Skin of body (tissue), 3 donors: ENCODE measurements at places on chromosomes 1 and 21. TPM values are rescaled to one million over a fixed set of nuclear protein-coding genes. Genes with fewer than 3 reads are reported as not detected.

Gene WDR64
- total RNA-seq, result not detected

Gene WNT2B
- total RNA-seq, result 4.7 TPM

Gene CFAP45
- 0.59 TPM for total RNA-seq

Gene HMGCS2
- 0.89 TPM for total RNA-seq

Gene KRTAP7-1
- total RNA-seq, result 3.4 TPM

Gene OR10Z1
- total RNA-seq, result not detected

Gene TXNIP
- 643 TPM for total RNA-seq

Gene DOP1B
- 11.9 TPM for total RNA-seq

Gene DLGAP3
- under 0.01 TPM for total RNA-seq

Gene TMEM125
- 1.3 TPM for total RNA-seq

Gene IRF6
- 77.9 TPM for total RNA-seq

Gene POU3F1
- 3.6 TPM for total RNA-seq

Gene TSPEAR
- 4.1 TPM for total RNA-seq

Gene KRTAP12-2
- 1.5 TPM for total RNA-seq

Gene FCER1G
- total RNA-seq, result 12.4 TPM

Gene RPE65
- total RNA-seq, result 0.10 TPM

Gene TMEM69
- 12.9 TPM for total RNA-seq

Gene ANKRD45
- 0.49 TPM for total RNA-seq

Gene S100A2
- total RNA-seq, result 71.6 TPM

Gene AJAP1
- 0.30 TPM for total RNA-seq

Gene CD1B
- total RNA-seq, result not detected
